ENCODE measurements at places on chromosomes 3 and 15. TPM values are rescaled to one million over a fixed set of nuclear protein-coding genes. Genes with fewer than 3 reads are reported as not detected.

- no peak for DNase-seq
Observed at GRCh38 chr15:41659190-41659589, 1.0 kb upstream of the MGA start.

GRCh38 chr3:47070770-47071169, 91.3 kb downstream of the NBEAL2 start:
- no peak for DNase-seq

GRCh38 chr15:95698951-95699350, 631.5 kb upstream of the NR2F2 start:
- DNase-seq = no peak

Gene IMPG2
- 0.50 TPM for total RNA-seq

DNA sequence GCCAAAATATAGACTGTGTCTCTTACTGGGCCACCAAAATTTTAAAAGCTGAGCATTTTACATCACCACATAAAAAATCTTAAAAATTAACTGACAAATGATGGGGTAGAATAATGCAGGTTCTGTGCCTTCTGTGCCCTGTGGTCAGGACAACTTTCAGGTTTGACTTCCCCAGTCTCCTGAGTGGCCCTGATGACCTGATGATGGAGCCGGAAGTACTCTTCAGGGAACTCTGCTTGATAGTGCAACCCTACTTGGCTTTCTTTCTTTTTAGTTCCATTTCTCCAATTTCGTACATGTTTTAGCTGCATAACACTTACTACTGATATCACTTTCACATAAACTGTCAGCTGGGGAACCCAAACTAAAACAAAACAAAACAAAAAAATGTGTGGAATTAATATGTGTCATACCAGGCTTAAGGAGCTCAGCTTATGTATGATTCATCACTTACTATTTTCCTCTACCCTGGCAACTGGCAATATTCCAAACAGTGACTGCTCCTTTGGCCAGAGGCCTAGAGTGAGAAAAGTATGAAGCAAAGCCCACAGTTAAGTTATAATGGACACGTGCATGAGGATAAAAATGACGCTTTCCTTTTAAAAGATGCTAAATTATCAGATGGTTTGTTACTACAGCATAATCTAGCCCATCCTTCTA, 194.3 kb downstream of the BCHE start:
- DNase-seq = peak; percentile 91
